Stimulated activated CD4-positive, alpha-beta T cell treated with anti-CD3 and anti-CD28 coated beads, Interleukin-15, amount 100 ng/mL, for 48 hours (primary cell): ENCODE measurements at places on chromosomes 2 and 18.
A peak's percentile ranks its signal among the peaks of the same experiment; 100 is the strongest.

- DNase-seq, result no peak
Measured at GRCh38 chr2:100476606-100477005, 6.3 kb downstream of the NMS start.

- no peak for DNase-seq
Measured at GRCh38 chr2:160426604-160427003, 67.0 kb downstream of the RBMS1 start.

DNA sequence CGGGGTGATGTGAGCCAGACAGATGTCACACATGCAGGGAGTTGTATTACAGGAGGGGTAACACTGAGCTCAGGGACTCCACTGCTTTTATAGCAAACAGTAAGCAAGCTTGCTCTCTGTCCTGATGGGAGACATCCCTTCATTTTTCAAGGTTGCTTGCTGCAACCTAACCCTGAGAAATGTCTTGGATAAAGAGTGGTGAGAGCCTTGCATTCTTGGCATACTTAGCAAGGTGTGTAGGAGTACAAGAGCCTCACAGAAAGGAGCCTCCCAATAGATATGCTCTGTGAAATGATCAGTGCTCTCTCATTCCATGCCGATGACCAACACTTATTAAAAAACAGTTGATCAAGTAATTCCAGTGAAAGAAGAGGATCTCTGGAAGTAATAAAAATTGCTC, 8.1 kb downstream of the PFN4 start:
- no peak for DNase-seq

- DNase-seq, result peak; percentile 73
Measured at GRCh38 chr2:43219383-43220228, 6.8 kb downstream of the ZFP36L2 start.

GRCh38 chr2:120600335-120600734, 135.3 kb upstream of the GLI2 start:
- no peak for DNase-seq
